ENCODE measurements at places on chromosomes 6 and 20. TPM values are rescaled to one million over a fixed set of nuclear protein-coding genes. Genes with fewer than 3 reads are reported as not detected.

The IL17F gene
- not detected for total RNA-seq

The PAK5 gene
- not detected for total RNA-seq

The TMEM181 gene
- 9.3 TPM for total RNA-seq

The TREM2 gene
- total RNA-seq, result not detected

The AGPAT1 gene
- 29.8 TPM for total RNA-seq

The LINC00237 gene
- total RNA-seq, result not detected

The SLC32A1 gene
- not detected for total RNA-seq

The SAMD5 gene
- not detected for total RNA-seq

The ECT2L gene
- not detected for total RNA-seq

The MYBL2 gene
- 35.8 TPM for total RNA-seq

The EFCAB8 gene
- 3.8 TPM for total RNA-seq

The NOX3 gene
- not detected for total RNA-seq

The BTBD9 gene
- total RNA-seq, result 57.8 TPM

The LY6G5C gene
- total RNA-seq, result 2.1 TPM

The MEP1A gene
- not detected for total RNA-seq

The TUBB1 gene
- total RNA-seq, result 0.22 TPM

- DNase-seq, result no peak
Observed at GRCh38 chr6:41489120-41489851, 56.9 kb upstream of the FOXP4 start.

- DNase-seq, result no peak
Observed at GRCh38 chr20:41352106-41352505, 11.5 kb downstream of the LPIN3 start.

DNA sequence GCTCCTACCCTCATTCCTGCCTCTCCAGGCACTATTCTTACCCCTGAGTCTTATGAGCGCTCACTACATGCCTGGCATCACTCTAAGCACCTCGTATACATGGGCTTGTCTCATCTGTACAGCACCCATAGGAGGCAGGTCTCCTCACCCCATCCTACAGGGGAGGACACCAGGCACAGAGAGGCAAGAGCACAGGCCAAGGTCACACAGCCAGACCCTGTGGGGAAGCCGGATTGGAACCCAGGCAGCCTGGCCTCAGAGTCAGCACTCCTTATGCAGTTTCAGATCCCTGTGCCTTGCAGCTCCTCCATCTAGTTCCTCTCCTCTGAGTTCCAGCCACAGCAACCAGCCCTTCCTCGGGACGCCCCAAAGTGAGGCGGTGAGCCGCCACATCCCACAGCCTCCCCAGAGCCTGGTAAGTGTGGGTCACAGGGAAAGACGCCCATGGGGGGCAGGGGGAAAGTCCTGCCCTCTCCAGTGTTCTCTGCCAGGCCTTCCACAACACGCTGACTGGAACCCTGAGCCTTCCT is 103.3 kb downstream of the NFATC2 start:
- DNase-seq, result no peak

DNA sequence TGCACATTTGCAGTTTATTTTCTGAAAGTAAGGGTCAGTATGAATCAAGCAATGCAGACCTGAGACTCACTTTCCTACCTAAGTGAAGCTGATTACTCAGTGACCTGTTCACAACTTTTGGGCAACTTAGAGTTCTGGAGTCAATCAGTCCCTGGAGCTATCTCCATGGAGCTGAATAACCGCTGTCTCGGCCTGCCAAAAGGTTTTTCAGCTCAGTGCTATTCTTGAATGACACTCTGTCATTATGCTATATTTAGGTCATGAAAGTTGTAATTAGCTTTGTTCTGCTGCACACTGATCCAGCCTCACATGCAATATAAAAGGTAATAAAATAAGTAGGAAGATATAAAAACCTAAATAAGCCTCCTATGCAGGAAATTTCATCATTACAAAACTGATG is 356.0 kb downstream of the BMP2 start:
- no peak for DNase-seq

DNA sequence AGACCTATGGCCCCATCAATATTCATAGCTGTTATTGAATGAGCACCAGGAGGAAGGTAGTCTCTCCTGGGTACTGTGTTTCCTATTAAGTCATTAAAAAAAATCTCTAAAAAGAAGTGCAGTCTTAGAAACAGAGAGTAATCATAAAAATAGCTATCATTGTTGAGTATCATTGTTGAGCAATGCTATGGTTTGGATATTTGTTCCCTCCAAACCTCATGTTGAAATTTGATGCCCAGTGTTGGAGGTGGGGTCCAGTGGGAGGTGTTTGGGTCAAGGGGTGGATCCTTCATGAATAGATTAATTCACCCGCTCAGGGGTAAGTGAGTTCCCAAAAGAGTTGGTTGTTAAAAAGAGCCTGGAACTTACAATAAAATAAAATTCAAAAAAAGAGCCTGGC is 88.1 kb upstream of the IYD start:
- no peak for DNase-seq

GRCh38 chr6:128455959-128456358 is 64.4 kb downstream of the PTPRK start:
- no peak for DNase-seq

GRCh38 chr6:36028877-36029324 is 1.3 kb downstream of the MAPK14 start:
- DNase-seq, result peak; percentile 60

DNA sequence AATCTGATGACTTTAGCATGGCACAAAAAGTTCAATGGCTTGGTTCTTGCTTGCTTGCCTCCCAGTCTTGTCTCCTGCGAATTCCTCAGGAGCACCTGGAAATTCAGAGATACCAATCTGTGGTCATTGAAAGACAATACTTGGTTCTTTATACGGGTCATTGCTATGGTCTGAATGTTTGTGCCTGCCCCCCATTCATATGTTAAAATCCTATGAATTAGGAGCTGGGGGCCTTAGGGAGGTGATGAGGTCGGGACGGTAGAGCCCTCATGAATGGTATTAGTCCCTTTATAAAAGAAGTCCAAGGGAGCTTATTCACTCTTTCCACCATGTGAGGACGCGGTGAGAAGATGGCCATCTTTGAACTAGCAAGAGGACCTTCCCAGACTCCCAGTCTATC is 721.8 kb downstream of the UTRN start:
- no peak for DNase-seq

GRCh38 chr6:123434186-123434585 is 202.6 kb downstream of the TRDN start:
- no peak for DNase-seq

- DNase-seq, result no peak
Observed at GRCh38 chr6:75546381-75546780, 52.8 kb upstream of the FILIP1 start.

GRCh38 chr6:17165383-17165782 is 63.5 kb downstream of the STMND1 start:
- DNase-seq, result no peak

- DNase-seq, result no peak
Observed at GRCh38 chr6:25485821-25486534, 166.0 kb upstream of the SCGN start.

- no peak for DNase-seq
Observed at GRCh38 chr6:91376686-91377085, 789.8 kb upstream of the MAP3K7 start.

GRCh38 chr6:25612666-25613065 is 39.3 kb upstream of the SCGN start:
- DNase-seq, result no peak

DNA sequence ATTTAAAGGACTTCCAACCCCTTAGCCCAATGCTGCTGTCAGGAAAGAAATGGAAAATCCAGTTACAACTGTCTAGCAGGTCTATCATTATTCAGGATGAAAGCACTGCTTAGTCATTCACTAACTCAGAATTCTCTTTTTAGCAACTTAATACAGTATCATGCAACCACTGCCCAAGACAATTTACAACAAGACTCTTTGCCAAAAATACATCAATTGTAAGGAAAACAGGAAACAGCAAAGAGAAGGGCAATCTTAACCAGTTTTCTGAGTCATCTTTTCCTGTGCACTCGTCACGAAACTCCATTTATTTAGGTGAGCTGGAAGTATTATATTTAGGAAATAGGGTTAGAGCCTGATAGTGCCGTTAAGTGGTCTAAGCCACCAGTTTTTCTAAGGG is 1197.7 kb upstream of the CITED2 start:
- no peak for DNase-seq

GRCh38 chr6:27295301-27296079 is 16.6 kb downstream of the POM121L2 start:
- no peak for DNase-seq

DNA sequence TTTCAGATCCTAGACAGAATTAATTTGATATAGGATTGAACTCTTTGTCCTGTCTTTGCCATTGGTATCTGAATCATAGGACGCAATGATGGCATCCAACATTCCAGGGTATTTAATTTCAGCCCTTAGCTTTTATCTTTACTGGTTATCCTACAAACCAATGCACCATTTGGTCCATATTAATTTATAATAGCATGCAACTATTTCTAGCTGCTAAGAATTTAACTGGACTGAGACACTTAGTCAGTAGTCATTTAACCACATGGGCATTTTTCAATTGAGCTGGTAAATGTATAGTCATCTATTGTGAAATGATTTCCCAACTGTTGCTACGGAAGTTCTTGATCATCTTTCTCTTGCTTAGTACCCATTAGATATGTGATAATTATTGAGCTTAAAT is 141.1 kb downstream of the CD164 start:
- DNase-seq, result no peak

DNA sequence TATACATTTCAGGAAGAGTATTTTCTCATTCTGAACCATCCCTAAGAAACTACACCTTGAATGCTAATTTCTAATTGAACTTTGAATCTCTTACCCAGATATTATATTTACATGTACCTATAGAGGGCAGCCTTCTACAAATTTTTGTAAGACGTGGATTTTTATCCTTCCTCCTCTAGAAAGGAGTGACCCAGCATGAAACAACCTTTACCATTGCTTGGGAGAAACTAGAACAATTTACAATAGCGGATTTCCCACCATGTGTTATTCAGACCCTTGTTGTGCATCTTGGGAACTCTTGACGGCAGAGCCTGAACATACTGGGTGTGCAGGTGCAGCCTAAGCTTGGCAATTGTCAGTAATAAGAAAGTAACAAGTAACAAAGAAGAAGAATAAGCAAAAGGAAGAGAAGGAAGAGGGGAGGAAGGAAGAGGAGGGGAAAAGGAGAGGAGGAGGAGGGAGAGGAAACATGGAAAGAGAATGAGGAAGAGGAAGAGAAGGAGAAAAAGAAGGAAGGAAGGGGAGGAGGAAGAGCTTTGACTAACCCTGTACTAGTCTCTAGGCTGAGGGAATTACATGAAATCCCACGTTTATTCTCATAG is 10.8 kb upstream of the TAAR1 start:
- DNase-seq, result peak; percentile 61

DNA sequence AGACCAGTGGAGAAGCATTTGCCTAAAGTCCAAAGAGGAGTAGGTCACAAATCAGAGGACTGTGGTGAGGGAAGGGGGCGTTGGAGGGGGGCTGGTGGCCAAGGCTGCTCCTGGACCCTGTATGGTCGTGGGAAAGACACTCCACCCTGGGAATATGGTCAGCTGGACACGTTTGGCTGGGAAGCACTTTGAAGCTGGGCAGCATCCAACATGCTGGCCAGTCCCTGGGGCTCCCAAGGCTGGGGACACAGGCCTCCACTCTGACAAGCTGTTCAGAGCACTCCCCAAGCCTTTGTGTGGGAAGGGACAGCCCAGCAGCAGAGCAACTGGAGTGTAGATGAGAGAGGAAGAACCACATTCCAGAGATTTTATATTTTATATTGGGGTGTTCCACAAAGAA is 203.2 kb downstream of the ANKRD60 start:
- DNase-seq, result no peak

GRCh38 chr6:143195349-143195845 is 134.7 kb downstream of the AIG1 start:
- no peak for DNase-seq

DNA sequence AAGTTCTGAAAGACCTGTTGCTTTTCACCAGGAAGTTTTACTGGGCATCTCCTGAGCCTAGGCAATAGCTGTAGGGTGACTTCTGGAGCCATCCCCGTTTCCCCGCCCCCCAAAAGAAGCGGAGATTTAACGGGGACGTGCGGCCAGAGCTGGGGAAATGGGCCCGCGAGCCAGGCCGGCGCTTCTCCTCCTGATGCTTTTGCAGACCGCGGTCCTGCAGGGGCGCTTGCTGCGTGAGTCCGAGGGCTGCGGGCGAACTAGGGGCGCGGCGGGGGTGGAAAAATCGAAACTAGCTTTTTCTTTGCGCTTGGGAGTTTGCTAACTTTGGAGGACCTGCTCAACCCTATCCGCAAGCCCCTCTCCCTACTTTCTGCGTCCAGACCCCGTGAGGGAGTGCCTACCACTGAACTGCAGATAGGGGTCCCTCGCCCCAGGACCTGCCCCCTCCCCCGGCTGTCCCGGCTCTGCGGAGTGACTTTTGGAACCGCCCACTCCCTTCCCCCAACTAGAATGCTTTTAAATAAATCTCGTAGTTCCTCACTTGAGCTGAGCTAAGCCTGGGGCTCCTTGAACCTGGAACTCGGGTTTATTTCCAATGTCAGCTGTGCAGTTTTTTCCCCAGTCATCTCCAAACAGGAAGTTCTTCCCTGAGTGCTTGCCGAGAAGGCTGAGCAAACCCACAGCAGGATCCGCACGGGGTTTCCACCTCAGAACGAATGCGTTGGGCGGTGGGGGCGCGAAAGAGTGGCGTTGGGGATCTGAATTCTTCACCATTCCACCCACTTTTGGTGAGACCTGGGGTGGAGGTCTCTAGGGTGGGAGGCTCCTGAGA is at the start of gene HFE:
TSS of gene HFE (plus strand) at position 146 of the 832 bp plus-strand sequence. CDS start at position 158, 12 bp downstream.
- peak; percentile 70 for DNase-seq

GRCh38 chr6:119768201-119768600 is 418.6 kb upstream of the MAN1A1 start:
- DNase-seq, result no peak

DNA sequence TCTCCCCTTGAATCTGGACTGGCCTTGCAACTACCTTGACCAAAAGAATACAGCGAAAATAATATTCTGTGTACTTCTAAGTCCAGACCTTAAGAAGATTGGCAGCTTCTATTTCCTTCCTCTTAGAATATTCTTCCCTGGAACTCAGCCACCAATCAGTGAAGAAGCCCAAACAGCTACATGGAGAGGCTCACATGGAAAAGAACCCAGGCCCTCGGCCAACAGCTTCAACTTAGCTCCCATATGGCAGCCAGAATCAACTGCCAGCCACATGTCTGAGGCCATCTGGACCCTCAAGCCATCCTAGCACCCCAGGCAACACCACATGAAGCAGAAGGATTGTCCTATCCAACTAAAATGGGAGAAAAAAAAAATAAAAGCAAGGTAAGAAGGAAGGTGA is 178.8 kb downstream of the IBTK start:
- no peak for DNase-seq

GRCh38 chr6:109013656-109014305 is 80.9 kb downstream of the SESN1 start:
- peak; percentile 43 for DNase-seq

GRCh38 chr6:156807795-156808194 is 30.6 kb downstream of the ARID1B start:
- DNase-seq, result no peak

- DNase-seq, result no peak
Observed at GRCh38 chr20:38766071-38766470, 17.8 kb downstream of the ACTR5 start.

All from B cell (primary cell).